Astrocyte (in vitro differentiated cells and primary cell): ENCODE measurements at places on chromosomes 2 and 18.

DNA sequence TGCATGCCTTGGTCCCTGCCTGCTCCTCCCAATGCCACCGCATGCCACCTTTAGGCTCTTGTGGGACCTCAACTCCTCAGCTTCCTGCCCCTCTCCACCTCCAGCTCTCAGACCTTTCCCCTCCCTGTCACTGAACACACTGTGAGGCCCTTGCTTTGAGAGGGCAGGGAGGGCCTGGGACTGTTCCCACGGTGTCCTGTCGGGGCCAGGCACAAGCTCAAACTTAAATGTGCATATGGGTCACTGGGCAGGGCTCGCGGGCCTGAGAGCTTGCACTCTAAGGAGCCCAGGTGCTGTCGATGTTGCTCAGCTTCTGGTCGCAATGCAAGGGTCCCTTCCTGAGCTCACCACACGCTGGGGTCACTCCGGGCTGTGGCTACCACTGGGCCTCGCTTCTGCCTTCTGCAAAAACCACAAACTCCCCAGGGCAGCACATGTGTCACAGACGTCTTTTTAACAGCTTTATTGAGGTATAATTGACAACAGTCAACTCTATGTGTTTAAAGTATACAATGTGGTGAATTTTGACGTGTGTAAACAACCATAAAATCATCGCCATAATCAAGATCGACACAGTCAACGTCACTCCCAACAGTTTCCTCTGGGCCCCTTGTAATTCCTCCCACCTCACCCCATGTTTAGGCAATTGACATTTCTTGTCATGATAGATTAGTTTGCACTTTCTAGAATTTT lies 11.9 kb upstream of the B3GNT7 start:
- no peak for DNase-seq

GRCh38 chr2:209422191-209422754 lies 1.6 kb upstream of the MAP2 start:
- no peak for DNase-seq

GRCh38 chr2:232563580-232563979 lies 13.1 kb downstream of the EIF4E2 start:
- peak; percentile 67 for DNase-seq

DNA sequence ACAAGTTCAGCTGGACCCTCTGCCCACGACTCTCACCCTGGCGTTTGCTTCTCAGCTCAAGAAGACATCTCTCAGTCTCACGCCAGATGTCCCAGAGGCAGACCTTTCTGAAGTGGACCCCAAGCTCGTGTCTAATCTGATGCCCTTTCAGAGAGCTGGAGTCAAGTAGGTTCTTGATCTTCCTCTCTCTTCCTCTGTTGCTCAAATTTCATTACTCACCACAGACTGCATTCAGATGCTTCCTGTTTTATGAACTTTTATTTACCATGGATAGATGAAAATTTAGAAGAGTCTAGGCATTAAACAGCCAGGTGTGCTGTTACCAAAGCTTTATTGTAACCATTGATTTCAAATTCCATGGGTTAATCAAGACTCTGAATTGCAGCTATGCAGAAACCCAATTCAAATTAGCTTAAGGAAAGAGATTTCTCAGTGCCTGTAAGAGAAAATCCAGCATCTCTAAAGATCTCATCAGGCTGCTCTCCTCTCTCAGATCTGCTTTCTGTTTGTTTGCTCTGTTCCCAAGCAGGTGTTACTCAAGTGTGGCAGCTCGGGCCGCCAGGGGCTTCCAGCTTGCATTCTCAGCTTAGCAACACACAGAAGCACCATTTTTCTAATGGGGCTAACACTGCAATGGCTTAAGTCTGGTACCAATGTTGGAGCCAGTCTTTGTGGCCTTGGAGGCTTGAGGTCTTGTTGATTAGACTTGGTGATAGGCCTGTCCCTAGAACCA lies 16.5 kb downstream of the SMARCAL1 start:
- no peak for DNase-seq

DNA sequence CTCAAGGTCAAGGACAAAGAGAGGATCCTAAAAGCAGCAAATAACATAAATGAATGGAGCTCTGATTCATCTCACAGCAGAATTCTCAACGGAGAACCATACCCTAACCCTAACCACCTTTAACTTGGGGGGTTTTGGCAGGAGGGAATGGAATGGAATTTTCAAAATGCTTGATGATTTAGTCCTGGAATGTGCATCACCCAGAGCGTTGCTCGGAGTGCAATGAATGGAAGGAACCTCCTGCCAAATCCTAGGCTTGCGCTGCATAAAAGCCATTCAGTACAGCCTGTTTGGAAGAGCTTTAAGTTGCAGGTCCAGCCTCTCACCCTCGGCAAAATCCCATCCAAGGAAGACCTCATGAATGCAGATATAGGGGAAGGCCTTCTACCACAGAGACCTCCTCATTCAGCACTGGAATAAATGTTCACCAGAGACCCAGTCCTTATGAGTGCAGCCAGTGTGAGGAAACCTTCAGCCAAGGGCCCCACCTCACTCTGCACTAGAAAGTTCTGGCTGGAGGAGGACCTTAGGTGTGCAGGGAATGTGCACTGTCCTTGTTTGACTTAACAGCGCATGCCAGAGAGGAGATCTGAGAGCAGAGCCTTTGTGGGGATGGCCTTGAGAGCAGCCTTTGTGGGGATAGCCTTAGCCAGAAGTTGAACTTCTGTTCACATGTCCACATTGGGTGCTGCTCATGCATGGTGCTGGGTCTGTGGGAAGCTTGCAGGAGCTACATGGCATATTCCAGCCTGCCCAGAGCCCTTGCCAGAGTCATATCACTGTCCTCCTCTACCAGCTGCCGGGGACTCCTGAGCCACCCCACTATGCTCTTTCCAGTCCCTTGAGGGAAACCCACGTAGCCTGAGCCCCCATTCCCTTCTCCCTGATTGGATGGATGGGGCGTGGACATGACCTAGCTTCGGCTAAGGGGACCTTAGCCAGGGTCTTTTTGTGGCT lies 30.5 kb downstream of the ASB1 start:
- DNase-seq: peak; percentile 78

GRCh38 chr2:241686324-241686649 lies 328 bp downstream of the DTYMK start:
- no peak for DNase-seq

- DNase-seq: peak; percentile 76
Measured at GRCh38 chr2:56522605-56523089, 338.9 kb downstream of the CCDC85A start.

DNA sequence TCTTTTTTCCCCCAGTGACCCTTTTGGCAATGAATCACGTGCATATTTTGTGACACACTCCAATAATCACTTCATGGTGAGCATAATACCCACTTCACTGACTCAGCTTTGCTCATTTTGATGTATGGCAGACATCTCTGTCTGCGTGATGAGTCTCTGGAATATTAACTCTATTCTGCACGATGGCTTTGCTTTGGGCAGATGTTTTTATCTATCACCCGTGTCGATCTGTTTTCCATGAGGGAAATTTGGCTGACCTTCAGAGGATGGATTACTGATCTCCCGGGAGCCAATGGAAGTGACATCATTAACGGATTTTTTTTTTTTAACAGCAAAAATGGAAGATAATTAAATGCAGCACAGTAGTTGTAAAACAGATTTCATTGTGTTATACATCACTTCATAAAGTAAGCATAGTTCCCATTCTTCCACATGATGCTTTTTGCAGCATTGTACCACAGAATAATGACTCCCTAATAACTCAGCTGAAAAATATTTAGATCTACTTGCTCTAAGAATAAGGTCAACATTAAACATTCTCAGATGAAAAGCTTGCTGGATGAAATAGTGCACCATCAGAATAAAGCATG lies 29.8 kb downstream of the CDC42EP3 start:
- DNase-seq: peak; percentile 91

DNA sequence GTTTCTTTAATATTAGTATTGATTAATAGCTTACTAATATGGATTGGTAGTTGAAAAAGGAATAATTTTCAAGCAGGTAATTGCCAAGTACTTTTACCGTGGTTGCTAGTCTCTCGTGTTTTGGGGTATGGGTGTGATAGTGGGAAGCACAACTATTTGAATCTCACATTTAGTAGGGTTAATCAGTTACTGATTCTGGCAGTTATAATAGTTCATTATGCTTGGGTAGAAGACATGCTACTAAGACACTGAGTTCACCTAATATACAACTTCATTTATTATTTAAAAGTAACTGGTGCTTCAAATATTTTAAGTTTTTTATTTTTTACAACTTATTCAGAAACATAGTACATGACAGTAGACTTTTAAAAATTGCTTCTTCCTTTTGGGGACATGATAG lies 33.5 kb downstream of the SOCS6 start:
- no peak for DNase-seq

GRCh38 chr2:1881998-1882397 lies 137.7 kb upstream of the PXDN start:
- no peak for DNase-seq

- no peak for DNase-seq
Measured at GRCh38 chr2:140808820-140809219, 1322.0 kb downstream of the LRP1B start.

DNA sequence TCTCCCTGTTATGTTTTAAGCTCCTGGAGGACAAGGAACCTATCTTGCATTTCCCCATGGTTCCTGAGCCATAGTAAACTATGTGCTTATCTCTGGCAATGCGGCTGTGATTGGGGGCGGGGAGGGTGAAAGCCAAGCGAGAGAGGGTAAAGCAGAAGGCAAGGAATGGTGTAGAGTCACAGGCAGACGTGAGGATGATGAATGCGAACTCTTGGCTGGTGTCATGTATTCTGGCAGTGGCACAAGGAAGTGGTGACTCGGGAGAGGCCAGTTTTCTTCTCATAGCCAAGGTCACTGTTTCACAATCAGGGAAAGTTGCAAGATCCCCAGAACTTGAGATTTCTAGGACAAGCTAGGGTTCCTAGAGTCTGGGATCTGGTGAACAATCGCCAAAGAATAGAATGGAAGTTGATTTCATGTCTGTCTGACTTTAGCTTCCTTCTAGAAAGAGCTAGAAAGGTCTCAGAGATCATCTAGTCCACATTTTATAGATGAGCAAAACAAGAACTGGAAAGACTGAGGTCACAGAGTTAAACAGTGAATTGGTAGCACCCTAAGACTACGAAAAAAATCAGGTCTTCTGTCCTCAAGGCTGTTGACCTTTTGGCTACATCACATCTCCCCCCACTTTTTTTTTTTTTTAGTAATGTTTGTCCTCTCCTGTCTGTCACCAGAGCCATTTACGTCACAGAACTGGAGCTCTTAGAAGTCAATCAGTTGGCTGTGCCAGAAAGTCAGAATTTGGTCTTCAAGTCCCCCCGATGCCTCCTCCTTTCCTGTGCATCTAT lies 137.0 kb downstream of the BCL11A start:
- no peak for DNase-seq

DNA sequence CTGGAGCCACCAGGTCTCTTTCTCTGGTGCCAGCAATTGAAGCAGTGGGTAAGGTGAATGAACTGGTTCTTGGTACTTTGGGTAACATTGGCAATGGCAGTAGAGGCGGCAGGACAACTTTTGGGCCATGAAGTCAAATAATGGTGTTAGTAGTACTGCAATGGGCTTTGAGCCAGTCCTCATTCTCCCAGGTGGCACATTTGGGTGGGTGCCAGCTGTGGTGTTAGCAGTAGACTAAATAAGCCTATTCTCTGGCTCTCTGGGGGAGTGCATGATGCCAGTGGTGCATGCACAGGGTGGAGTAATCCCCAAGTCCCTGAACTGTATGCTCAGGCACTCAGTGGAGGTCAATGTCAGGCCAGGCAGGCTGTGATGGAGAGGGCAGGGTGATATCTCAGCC lies 120.2 kb upstream of the LRRTM4 start:
- no peak for DNase-seq
